Choroid plexus epithelial cell (primary cell): ENCODE measurements at places on chromosomes 4 and X.

DNA sequence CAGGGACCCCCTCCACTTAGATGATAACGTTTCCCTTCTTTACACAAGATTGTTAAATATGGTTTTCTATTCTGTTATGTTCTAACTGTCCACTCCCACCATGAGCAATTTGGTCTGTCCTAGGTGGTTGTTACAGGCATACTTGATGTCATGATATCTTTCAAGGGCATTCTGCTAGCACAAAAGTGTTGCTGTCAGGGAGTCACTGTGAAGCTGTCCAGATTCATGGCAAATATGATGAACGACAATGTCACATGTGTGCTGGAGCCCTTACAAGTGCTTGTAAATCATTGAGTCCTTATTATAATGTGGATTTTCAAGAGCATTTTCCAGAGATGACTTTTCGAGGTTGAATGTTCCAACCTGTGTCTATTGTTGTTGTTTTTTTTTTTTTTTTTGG, 1250.7 kb upstream of the PRKX start:
- no peak for DNase-seq

GRCh38 chrX:133989490-133989889, 4.1 kb upstream of the GPC3 start:
- no peak for DNase-seq

DNA sequence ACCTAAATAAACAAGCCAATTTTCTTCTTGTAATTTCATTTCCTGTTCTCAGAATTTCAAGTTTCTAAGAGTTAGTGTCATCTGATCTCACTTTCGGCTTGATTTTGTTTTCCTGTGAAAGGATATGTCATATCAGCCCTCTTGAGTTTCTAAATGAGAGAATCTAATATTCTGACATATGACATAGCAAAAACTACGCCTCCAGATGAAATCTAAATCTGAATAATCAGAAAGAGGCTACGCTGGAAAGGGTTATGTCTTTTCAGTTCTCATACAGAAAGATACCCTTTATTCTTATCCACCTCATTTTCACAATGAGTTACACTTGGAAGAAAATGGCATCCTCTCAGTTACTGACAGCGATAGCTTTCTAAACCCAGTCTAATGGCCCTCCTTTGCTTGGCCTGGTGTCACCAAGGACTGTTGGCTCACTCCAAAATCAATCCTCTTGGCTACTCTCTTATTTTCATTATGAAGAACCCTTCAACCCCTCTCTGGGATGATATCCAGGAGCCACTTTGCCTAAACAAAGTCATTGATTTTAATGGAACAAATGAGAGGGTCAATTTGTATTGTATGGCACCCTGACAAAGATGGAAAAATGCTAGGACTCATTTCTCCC, 65.6 kb downstream of the ASB9 start:
- no peak for DNase-seq

GRCh38 chr4:40149960-40150385, 46.9 kb upstream of the RHOH start:
- DNase-seq, result peak; percentile 85

- no peak for DNase-seq
Measured at GRCh38 chr4:136967069-136967468, 565.2 kb downstream of the PCDH18 start.

- no peak for DNase-seq
Measured at GRCh38 chr4:118273642-118274041, 79.2 kb downstream of the PRSS12 start.

DNA sequence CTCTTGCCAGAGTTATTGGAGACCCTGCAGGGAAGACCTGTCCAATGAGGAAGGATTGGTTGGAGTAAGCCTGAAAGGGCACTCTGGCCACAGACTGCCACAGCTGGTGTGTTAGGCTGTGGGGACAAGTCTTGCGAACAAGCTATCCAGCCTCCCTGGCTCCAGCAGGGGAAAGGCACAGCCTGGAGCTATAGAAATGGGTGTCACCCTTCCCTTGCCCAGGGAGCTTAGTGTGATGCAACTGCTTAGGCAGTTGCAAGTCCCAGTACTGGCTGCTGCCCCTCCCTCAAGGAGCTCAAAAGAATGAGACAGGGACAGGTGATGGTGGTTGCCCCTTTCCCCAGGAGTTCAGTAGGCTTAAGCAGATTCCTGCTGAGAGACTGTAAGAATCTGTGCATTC, 165.7 kb upstream of the CT83 start:
- DNase-seq, result no peak

GRCh38 chrX:1592470-1593142, 1.2 kb downstream of the AKAP17A start:
- peak; percentile 60 for DNase-seq

GRCh38 chr4:104524591-104524990, 29.9 kb upstream of the CXXC4 start:
- DNase-seq, result peak; percentile 0

GRCh38 chrX:11478911-11479310, 185.7 kb downstream of the AMELX start:
- DNase-seq, result no peak

- DNase-seq, result no peak
Measured at GRCh38 chr4:118761397-118762016, 74.4 kb downstream of the SEC24D start.

- no peak for DNase-seq
Measured at GRCh38 chrX:137792214-137792613, 226.3 kb downstream of the ZIC3 start.
